ENCODE measurements at places on chromosomes 11 and 22.

DNA sequence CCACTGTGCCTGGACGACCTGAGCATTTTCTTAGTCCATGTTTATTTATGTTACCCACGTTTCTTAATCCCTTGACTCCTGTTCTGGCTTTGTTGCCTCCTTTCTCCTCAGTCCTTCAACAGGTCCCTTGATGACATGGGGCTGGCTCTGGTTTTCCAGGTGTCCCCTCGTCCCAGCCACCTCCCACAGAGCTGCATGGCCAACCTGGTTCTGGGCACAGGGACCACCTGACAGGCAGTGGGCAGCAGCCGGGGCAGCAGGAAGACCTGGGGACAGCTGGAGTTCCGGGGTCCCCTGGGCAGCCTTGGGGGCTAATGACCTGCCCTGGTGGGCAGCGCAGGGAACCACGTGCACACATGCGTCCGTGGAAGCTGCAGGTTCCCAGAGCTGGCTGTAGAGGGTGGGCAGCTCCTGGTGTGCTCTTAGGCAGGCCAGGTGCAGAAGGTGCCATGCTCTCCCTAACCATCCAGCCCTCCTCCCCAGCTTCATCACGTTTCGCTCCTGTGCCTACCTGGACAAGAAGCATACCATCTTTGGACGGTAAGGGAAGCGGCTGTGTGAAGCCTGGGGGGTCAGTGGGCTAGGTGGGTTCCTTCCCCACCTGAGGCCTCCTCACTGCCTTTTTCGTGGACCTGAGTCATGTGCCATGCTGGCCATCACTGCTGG, 27.7 kb downstream of the PPIL2 start:
- no peak for DNase-seq

GRCh38 chr11:112797648-112798293, 163.4 kb upstream of the NCAM1 start:
- DNase-seq = no peak

- DNase-seq = no peak
These were observed 12.2 kb downstream of the FAR1 start for GRCh38 chr11:13680501-13681264.

DNA sequence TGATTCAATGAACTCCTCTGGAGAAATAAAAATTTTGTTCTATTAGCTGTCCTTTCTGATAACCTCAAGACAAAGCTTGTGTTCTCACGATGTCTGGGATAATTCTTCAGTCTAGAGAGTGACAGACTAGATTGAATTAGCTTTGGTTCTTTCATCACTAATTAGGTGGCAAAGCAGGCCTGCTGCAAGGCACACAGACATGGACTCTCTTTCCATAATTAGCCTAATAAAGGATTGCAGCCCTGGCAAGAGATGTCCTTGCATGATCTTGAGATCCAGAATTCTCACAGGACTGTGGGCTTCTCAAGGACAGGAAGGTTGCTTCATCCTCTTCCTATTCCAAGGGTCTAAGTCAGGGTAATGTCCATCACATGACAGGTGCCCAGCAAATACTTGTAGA, 245.6 kb upstream of the ZC3H12C start:
- no peak for DNase-seq

GRCh38 chr22:48051796-48052620, 1289.6 kb downstream of the TBC1D22A start:
- DNase-seq = no peak

DNA sequence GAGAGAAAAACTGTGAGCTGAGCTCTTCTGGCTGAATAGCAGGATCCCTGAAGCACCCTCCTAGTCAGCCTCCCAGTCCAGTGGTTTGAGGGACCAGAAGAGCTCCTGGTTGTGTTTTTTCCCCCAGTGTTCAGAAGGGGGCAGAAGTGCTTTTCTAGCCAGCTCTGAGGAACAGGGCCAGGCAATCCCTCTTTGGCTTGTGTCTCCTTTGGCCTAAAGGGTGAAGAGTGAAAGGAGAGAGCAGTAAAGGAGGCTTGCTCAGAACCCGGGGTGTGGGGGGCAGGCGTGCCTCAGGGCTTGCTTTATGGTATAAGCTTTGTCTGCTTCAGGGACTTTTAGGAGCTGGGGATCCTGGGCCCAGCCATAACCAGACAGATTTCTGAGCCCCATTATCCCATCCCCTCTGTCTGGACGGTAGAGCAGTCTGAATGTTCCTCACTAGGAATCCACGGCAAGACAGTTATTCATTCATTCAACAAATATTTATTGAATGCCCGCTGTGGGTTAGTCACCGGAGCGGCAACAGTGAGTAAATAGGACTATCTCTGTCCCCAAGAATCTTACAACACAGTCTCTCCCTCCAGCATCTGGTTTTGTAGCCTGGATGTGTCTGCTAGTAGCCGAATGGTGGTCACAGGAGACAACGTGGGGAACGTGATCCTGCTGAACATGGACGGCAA, 14.5 kb downstream of the ACP2 start:
- no peak for DNase-seq

DNA sequence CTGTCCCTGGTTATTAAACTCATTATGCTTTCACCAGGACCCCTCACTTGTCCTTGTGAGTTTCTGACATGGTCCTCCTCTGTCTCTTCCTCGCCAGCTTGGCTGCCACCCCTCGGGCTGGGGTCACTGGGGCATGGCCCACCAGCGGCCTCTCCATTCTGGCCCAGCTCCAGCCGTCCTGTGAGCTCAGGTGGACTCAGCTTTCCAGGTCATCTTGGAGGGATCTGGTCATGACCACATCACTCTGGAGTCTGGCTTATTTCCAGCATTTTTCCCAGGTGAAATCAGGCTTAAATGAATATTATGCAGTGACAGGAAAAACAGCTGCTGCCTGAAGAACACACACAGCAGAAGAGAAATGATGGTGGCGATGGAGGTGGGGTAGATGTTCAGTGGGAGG, 224.5 kb downstream of the ADAMTS15 start:
- DNase-seq = no peak

GRCh38 chr11:118217575-118217974, 7.2 kb downstream of the JAML start:
- DNase-seq = no peak
